Brain microvascular endothelial cell (primary cell): ENCODE measurements at places on chromosomes 11 and 22.
A peak's percentile ranks its signal among the peaks of the same experiment; 100 is the strongest.

DNA sequence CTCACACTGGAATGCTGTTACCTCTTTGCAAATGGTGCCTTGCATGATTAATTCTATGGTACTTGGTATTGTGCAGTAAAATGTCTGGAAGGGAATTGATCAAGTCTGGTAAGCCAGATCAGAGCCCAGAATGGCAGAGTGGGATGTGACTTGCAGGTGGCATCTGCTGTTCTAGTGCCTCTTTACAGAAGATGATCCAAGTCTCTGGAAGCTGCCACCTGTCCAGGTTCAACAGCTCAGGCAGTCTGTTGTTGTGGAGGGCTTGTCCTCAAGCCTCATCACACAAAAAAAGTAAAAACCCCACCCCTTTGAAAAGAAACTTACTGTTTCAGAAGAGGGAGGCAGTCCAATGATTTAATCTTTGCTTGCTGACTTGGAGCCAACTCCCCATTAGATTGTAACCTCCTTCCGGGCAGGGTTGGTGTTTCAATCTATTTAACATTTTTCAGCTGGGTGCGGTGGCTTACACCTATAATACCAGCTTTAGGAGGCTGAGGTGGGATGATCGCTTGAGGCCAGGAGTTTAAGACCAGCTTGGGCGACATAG is 17.1 kb downstream of the ZNRF3 start:
- no peak for DNase-seq

GRCh38 chr11:44818110-44818509 is 91.3 kb downstream of the TSPAN18 start:
- DNase-seq, result no peak

GRCh38 chr11:129731316-129731715 is 84.3 kb upstream of the TMEM45B start:
- no peak for DNase-seq

- DNase-seq, result no peak
Observed at GRCh38 chr22:30860176-30861105, 108.1 kb downstream of the MORC2 start.

DNA sequence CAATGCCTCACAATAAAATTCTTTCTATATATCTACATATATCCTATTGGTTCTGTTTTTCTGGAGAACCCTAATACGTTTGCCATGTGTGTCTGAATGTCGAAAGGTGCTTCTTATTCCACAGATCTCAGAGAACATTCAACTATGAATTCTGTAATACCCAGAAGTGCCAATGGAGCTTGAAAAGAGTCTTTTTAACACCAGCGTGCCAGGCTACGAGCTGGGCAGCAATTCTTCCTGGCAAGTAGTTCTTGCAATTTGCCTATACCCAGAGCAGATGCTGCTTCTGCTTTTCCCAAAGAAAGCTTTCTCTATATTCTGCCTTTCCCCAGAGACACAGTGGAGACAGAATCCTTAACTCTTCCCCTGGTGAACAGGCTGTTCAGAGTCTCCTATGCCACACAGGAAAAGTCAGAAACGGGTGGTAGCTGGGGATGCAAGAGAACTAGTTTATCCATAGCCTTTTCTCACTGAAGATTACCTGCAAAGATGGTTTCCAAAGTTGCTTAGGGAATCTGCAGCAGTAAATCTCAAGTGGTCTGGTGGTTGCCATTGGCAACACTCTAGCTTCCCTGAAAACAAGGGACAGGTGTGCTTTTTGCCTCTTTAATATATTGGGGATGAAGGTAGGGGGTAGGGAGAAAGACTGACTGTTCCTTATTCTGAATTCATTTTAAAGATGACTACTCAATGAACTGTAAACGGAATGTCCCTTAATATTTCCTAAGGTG is 16.8 kb upstream of the PAFAH1B2 start:
- no peak for DNase-seq

- peak; percentile 79 for DNase-seq
Observed at GRCh38 chr11:43868852-43869567, 11.6 kb upstream of the ALKBH3 start.

DNA sequence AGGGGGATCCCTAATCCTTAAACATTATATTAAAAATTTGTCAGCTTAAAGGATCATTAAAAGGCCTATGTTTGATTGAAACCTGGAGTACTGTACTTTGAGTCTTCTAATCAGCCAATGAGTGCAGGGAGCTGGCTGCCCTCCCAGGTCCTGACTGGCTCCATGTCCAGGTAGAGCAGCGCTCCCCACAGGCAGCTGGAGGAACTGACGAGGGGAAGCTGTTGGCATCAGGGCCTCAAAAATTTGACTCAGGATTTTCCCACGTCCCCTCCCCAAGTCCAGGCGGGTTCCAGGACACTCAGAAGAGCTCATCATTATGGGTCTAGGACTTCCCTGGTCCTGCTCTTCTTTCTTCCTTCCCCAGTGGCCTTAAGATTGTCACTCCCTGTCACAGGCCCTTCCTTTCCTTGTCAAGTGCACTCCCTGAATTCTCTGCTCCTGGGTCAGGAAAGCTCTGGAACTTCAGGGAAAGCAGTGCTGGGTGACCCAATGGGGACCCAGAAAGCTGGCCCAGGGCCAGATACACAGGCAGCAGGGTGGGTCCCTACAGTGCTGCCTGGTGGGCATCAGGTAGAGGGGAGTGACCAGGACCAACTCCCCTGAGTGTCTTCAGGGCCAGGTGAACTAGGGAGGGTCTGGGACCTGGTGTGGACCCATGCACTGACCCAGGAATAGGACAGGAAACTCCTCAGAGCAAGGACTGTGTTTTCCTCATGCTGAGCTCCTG is 65.5 kb downstream of the GGTLC2 start:
- DNase-seq, result no peak

GRCh38 chr11:95524314-95525036 is 265.1 kb downstream of the FAM76B start:
- no peak for DNase-seq

DNA sequence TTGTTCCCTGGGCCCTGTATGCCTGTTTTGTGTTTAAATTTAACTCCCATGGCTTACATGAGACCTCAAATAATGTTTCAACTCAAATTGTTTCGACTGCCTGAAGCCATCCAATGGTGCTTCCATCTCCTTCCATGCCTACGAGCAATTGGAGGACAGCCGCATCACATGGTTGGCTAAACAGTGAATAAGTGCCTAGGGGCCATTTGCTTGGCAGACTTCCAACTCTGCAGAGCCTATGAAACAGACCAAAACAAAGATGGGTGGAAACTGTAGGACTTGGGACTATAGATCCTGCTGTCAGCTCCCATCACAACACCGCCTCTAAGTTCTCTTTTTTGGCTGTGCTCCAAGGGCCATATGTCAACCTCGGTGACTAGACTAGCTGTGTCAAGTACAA is 84.1 kb downstream of the PARVA start:
- DNase-seq, result no peak

DNA sequence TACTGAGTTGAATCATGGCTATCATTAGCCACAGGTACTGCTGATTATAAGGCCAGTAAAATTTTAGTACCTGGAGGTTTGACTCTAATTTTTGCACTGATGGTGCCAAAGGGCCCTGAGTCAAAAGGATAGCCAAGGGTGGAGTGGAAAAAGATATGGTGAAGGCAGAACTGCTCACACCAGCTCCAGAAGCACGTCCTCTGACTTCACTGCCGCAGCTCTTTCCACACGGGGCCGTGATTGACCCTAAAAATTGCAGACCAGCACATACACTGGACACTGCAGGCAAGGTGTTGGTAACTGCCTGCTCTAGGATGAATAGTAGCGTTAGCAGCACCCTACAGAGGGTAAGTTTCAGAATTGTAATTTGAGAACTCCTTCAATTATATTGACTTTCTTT is 25.4 kb upstream of the GRIK4 start:
- DNase-seq, result no peak

DNA sequence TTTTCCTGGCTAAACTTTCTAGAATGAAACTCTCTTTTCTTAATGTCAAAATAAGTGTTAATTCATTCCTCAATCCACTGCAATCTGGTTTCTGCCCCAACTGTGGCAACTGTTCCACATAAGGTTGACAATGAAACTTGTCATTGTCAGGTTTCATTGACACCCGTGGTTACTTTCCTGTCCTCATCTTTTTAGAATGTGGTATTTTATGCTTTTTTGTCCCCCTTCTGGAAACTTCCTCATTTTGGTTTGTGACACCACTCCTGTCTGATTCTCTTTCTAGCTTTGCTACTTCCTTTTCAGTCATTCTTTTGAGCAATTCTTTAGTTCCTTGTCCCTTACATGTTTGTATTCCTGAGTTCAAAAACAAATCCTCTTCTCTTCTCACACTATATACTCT is 7.5 kb upstream of the PDE3B start:
- no peak for DNase-seq

DNA sequence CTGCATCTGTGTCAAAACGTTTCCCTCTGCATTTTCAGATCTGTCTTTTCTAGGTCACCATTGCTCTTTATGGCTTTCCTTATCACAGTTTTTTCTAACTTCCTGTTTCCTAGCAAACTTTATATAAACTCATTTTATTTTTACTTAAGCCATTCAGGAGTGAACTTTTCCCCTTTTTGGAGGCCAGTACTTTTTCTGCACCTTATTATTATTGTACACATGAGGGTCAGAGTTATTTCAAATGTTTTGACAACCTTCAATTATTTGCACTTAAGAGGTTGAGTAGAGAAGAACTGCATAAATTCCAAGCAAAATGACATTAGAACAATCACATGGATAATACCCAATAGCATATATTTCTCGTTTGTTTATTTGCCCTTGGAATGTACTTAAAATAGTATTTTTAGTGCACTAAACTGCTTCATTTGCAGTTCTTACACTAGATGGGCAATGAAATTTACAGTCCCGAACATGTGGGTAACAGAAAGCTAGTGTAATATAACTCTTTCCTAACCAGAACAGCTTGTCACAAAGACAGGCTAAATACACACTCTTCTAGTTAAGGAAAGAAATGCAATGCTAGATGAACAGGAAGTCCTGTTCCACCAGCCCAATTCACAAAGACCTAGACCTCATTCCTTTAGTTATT is 79.5 kb downstream of the UBASH3B start:
- DNase-seq, result no peak

DNA sequence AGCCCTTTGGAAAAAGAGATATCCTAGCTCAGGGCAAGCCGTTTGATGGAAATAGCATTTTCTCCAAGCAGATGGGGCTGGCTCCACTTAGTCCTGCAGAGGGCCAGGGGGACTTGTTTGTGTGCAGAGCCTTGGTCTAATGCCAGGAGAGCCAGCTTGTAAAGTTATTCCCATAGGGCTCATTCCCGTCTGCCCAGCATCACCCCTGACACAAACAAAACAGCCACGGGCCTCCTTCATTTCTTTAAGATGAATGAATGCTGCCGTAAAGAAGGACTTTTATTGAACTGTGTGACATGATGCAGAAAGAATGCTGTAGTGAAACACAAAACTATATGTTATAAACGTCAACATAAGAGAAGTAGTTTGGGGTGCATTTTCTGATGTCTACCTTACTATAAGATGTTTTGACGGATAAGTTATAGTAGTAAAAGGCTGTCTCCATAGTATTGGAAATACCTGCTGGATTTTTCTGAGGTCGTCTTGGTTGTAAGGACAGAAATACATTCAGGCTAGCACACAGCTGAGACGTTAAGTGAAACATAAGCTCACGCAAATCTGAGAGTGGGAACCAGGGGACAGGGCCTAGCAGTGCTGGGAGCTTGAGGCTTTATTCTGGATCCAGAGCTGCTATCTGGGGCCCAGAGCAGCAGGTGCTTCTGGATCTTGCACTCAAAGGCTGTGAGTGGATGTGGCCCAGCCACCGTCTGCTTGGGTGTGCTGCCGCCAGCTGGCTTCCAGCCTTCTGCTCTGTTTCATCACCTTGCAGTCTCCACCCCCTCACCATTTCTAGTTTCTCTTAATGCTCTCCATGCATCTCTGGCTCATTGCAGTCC is 53.3 kb downstream of the NCAM1 start:
- DNase-seq, result no peak

- no peak for DNase-seq
Observed at GRCh38 chr11:130429120-130429681, 792 bp upstream of the ADAMTS8 start.

- no peak for DNase-seq
Observed at GRCh38 chr11:57213342-57214097, 23.5 kb downstream of the APLNR start.
